ENCODE measurements at places on chromosomes 12 and 14.

GRCh38 chr12:19712041-19712440, 272.7 kb downstream of the AEBP2 start:
- DNase-seq, result no peak

GRCh38 chr12:132632521-132633228, 14.1 kb downstream of the P2RX2 start:
- no peak for DNase-seq

DNA sequence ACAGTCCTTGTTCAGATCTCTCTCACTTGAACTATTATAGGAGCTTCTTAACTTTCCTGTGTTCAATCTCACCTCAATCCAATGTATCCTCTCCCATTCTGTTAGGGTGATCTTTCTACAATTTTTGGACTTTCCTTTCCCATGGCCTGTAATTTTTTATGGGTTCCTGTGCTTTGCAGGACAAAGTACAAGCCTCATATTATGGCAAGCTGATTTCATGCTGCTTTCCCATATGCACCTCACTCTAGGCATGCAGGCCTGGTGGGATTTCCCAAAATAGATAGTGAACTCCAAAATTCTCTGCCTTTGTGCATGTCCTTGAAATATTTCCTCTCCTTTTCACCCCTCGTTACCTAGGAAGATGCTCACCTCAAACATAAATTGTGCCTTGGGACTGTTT, 499.4 kb downstream of the NAV3 start:
- DNase-seq, result no peak

- no peak for DNase-seq
These were observed 10.1 kb upstream of the NR2C1 start for GRCh38 chr12:95083471-95083870.

DNA sequence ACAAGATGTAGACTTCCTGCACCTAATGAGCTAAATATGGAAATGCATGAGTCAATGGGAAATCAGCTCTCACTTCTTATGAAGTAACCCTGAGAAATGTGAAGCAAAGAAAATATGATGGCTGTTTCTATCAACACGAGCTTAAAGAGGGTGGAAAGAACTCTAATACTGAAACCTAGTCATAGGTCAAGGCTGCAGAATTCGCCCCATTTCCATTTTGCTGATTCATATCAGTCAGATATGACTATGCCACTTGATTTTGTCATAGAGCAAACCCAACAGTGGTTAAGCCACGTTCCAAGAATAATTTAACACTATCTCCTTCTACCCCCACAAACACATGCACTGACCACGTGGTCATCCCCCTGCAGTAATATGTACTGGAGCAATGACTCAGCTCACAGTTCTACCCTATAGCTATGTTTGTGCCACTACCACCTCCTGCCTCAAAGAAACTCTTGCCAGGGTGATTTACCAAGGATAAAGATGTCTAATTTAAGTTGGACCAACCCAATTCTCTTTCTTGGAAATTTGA, 157.5 kb downstream of the TMTC3 start:
- peak; percentile 44 for DNase-seq

- DNase-seq, result no peak
These were observed 181.7 kb downstream of the NPAS3 start for GRCh38 chr14:33120341-33120740.

- DNase-seq, result no peak
These were observed 87.7 kb upstream of the ANO2 start for GRCh38 chr12:6032726-6033125.

- DNase-seq, result no peak
These were observed 238.1 kb downstream of the FOXN3 start for GRCh38 chr14:89178800-89179535.

GRCh38 chr14:90288651-90289355, 32.5 kb downstream of the PSMC1 start:
- DNase-seq, result no peak

- DNase-seq, result no peak
These were observed 101.9 kb downstream of the DACT1 start for GRCh38 chr14:58739674-58740073.

GRCh38 chr12:53006810-53007309, 604 bp downstream of the EIF4B start:
- peak; percentile 84 for DNase-seq

DNA sequence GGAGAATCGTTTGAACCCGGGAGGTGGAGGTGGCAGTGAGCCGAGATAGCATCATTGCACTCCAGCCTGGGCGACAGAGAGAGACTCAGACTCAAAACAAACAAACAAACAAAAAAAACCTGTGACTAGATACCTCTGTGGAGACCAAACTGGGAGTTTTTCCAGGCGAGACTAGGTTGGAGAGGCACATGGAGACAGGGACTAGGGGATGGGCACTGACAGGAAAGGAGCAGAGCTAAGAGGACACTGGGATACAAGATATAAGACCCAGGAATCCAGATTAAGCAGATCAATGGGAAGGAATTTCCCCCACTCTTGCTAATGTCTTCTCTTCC, 4.7 kb upstream of the ITGA5 start:
- no peak for DNase-seq

- no peak for DNase-seq
These were observed 561.0 kb upstream of the TBX3 start for GRCh38 chr12:115245020-115245419.

DNA sequence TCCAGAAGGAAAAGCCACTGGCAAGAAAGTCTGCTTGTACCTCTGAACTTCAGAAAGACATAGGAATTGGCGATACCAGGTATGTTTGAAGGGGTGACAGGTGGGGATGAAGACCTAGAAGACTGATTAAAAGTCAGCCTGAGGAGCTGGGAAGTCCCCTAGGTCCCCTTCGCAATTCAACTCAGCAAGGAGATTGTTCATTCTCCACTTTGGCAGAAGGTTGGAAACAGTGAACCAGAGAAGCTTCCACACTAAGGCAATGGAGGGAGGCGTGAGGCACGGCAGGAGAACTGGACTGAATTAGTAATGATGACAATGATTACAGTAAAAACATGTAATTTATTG, 240.3 kb upstream of the TMPO start:
- DNase-seq, result no peak

GRCh38 chr12:116490471-116490870, 68.7 kb upstream of the MAP1LC3B2 start:
- DNase-seq, result no peak

DNA sequence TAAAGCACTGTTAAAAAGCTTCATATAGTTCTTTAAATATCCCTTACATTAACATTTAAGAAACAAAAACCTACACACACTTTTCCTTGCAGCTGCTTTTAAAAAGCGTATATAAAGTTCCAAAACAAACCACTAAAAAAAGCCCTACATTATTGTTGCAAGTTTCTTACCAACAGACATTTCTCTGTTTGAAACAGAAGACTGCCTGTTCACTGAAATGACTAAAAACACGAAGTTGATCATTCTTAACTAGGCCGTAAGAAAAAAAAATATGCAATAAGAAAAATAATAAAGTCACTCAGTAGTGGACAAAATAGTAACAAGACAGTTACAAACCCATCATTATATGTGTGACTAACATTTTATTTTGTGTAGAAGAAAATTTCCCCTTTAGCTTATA, 37.3 kb downstream of the KIF21A start:
- no peak for DNase-seq

- DNase-seq, result no peak
These were observed at the start of gene AQP5 for GRCh38 chr12:49961111-49961922. AQP5 (plus strand) TSS chr12:49961872; CDS start chr12:49962018, 146 bp downstream.

DNA sequence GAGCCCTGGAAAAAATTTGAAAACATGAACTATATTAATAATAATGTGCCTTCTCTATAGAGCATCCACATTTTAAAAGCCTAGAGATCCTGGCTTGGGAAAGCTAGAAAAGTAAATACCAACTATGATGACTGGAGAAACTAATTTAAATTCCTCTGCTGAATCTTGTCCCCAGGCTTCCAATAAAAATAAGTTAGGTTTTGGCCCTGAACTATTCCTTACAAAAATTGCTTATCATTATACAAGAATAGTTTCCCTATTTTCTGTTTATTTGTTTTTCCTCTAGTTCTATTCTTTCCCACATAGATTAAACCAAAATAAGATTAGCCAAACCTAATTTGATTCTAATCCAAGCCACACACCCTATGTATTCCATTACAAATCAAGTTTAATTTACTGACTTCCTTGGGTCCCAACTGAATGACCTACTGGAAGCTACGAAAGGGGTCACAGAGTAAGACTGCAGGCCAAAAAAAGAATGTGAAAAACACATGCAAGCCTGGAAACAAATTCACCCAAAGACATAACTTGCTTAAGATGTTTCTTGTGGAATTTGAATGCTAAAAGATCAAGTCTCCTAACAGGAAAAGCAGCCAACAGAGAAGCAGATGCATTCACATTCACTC, 133.0 kb downstream of the PAWR start:
- no peak for DNase-seq

- DNase-seq, result no peak
These were observed 133.7 kb downstream of the AEBP2 start for GRCh38 chr12:19572920-19573558.

- no peak for DNase-seq
These were observed 6.3 kb upstream of the MAP1LC3B2 start for GRCh38 chr12:116552773-116553373.

DNA sequence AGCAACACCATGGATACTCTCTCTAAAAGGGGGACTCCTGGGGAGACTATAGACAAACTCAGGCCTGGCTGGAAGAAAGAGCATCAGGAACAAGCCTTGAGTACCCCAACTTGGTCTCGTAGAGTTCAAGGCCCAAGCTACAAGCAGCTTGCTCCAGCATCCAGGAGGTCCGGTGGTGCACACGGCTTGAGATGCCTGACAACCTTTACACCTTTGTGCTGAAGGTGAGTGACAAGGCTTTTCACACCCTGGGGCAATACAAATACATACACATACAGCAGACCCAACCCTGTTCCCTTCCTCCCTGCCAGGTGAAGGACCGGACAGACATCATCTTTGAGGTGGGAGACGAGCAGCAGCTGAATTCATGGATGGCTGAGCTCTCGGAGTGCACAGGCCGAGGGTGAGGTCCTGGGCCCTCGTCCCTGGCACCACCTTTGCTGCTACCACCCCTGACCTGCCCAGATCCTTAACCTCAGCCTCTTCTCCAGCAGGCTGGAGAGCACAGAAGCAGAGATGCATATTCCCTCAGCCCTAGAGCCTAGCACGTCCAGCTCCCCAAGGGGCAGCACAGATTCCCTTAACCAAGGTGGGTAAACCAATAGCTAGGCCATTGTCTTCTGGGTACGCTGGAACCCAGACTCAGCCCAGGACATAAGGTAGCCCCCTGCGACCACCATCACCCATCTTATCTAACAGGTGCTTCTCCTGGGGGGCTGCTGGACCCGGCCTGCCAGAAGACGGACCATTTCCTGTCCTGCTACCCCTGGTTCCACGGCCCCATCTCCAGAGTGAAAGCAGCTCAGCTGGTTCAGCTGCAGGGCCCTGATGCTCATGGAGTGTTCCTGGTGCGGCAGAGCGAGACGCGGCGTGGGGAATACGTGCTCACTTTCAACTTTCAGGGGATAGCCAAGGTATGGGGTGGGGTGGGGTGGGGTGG, 41.2 kb downstream of the SH2B3 start:
- no peak for DNase-seq

DNA sequence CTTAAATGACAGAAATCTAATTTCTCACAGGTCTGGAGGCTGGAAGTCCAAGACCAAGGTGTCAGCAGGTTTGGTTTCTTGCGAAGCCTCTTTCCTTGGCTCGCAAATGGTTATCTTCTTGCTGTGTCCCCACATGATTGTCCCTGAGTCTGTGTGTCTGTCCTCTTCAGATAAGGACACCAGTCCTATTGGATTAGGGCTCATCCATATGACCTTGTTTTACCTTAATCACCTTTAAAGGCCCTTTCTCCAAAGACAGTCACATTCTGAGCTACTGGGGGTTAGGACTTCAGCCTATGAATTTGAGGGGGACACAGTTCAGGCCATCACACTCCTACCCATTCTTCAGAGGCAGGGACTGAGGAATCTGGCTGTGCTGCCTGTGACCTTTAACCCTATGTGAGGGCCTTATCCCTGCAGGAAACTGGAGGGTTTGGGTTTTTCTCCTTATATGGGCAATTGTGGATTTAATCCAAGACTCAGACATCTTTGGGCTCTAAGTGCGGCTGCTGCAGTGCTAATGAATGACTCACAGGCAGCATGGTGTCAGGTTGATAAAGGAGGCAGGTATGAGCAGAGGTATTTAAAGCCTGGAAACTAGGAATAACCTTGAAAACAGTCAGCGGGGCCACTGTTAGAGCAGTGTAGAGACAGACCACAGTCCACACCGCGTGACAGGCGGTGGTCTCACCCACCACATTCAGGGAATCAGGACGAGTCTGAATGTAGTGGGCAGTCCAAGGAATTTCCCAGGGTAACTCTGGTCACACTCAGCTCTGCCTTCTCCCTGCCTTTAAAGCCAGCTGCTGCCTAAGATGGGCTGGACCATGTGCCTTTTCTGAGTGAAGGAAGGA, 10.2 kb downstream of the TPCN1 start:
- DNase-seq, result no peak

DNA sequence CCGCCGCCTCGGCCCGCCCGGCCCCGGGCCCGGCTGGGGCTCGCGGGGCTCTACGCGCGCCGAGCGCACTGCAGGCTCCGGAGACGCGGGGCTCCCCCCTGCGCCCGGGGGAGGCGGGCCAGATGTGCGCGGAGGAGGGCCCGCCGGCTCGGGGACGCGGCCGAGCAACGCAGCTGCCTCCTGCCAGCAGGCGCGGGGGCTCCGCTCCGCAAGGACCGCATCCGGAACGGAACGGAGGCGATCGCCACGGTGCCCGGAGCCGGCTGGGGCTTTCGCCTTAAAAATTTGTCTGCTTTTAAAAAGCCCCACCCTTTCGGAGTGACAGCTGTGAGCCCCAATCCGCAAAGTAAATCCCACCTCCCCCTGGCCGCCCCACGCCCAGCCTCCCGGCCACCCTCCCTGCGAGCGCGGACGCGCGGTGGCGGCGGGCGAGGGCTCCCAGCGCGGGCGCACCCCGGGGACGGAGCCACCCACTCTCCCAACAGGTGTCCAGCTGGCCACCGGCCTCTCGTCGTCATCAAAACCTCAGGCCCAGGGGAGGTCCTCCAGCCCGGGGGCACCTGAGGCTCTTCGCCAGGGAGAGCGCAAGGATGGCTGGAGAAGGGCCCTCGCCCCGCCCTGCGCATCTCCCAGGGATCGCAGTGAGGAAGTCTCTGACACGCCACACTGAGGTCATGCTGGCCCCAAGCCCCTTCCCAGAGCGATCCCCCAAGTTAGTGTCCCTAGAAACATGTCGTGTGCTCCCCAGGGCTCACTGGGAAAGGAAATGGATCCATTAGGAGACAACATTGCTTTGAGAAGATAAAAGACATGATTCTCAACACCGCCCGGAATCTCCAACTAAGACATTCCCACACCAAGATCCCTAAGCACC, at the start of gene TMEM132D:
TSS of gene TMEM132D (minus strand) at position 70 of the 874 bp plus-strand sequence.
- DNase-seq, result no peak

Measured in stimulated activated CD4-positive, alpha-beta T cell treated with anti-CD3 and anti-CD28 coated beads, Interleukin-12 subunit alpha, Interleukin-12 subunit beta, amount 100 ng/mL, for 48 hours (primary cell).